ENCODE measurements at places on chromosomes 2 and 18.

GRCh38 chr2:203603456-203604389 is 68.6 kb upstream of the RAPH1 start:
- DNase-seq, result no peak

GRCh38 chr2:96693286-96694200 is 46.3 kb downstream of the LMAN2L start:
- DNase-seq, result no peak

- no peak for DNase-seq
Measured at GRCh38 chr18:53747210-53747609, 477.3 kb downstream of the MBD2 start.

DNA sequence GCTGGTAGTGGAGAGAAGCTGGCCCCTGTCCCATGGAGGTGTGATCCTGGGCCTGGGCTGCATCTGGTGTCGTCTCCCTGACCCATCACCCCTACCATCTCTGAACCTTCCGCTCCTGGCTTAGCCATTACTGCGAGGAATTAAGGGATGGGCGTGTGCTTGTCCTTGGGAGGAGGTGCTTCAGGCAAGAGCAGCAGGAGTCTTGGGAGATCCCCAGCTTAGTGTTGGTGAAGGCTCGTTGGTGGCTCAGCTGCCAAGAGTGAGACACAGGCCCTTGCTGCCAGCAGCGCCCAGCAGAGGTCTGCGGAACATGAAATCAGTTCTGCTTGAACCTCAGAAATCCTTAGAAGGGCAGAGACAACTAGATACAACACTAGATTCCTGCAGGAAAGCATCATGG is 59.9 kb upstream of the TGFA start:
- DNase-seq, result no peak

- no peak for DNase-seq
Measured at GRCh38 chr2:136407117-136407951, 289.4 kb upstream of the CXCR4 start.

GRCh38 chr18:27750014-27750413 is 426.9 kb downstream of the CDH2 start:
- peak; percentile 2 for DNase-seq

DNA sequence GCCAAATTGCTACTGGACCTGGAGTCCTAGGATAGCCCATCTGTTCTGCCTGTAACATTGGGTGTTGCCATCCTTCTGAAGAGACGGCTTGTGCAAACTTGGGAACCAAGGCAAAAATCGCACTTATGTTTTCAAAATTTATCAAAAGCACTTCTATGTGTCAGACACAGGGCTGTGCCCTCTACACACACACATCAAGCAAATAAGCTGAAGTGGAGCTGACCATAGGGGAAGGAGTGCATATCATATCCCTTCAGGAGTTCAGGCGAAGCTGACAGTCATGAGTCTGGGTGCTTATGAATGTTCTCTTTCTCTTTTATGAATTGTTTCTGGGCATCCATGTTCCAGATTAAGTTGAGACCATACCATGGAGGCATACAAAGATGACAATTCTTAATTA is 247.9 kb downstream of the CYRIA start:
- DNase-seq, result no peak

DNA sequence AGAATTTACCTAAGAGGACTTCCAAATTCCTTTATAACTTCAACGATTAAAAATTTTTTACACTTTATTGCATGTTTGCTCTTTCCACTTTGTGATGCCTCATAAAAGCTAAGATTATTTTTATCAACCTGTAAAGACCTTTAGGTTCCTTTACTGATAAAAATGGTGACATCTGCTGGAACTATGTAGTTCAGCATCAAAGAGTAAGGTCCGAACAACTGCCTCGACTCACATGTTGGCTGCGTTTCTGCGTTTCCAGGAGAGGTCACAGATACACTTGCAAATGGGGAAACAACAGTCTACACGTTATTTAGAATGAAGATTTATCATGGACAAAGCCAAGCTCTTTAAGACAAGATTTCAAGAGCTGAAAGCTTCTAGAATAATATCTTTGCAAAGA is 18.8 kb upstream of the TMX3 start:
- DNase-seq, result no peak

DNA sequence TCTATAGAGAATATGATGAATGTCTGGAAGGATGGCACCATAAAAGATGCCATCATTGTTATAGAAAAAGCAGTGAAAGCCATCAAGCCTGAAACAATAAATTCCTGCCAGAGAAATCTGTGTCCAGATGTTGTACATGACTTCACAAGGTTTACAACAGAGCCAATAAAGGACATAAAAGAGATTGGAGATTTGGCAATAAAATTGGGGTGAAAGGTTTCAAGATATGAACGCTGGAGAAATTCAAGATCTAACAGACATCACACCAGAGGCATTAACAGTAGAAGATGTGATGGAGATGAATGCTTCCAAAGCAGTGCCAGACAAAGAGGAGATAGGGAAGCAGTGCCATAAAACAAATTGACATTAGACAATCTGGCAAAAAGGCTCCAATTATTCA is 518.8 kb upstream of the ACVR2A start:
- no peak for DNase-seq

- DNase-seq, result no peak
Measured at GRCh38 chr2:145021962-145022665, 502.2 kb upstream of the ZEB2 start.

DNA sequence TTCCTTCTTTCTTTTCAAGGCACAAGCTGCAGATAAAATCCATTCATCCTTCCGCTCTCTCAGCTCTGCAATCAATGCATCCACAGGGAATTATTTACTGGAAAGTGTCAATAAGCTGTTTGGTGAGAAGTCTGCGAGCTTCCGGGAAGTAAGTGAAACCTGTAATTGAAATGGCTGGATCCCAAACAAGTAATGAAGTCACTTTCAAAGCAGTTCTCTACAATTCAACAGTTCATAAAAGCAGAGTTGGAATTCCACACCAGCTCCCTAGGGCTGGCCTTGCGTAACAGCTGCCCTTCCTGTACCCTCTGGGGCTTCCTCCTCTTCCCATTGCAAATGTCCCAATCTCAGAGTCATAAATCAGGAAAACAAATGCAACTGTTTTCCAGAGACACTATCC is 9.6 kb downstream of the SERPINB2 start:
- DNase-seq, result no peak

DNA sequence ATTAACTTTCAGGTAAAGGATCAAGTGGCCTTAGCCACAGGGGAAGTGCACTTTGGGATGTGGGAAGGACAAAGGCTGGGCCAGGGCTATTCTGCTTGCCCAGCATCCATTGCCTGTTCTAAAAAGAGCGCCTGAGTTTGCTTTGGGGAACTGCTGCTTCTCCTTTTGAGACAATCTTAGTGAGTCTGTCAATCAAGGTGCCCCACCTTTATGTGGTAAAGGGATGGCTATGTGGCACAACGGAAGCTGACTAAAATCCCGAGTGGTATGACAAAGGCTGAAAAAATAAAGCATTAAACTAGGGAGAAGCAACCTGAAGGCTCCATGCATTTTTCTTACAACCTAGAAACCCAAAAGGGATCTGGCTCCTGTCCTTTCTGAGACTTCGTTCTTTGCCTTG is 540.5 kb downstream of the SLC4A3 start:
- DNase-seq, result peak; percentile 21

GRCh38 chr2:176518823-176519222 is 249.6 kb downstream of the MTX2 start:
- no peak for DNase-seq

DNA sequence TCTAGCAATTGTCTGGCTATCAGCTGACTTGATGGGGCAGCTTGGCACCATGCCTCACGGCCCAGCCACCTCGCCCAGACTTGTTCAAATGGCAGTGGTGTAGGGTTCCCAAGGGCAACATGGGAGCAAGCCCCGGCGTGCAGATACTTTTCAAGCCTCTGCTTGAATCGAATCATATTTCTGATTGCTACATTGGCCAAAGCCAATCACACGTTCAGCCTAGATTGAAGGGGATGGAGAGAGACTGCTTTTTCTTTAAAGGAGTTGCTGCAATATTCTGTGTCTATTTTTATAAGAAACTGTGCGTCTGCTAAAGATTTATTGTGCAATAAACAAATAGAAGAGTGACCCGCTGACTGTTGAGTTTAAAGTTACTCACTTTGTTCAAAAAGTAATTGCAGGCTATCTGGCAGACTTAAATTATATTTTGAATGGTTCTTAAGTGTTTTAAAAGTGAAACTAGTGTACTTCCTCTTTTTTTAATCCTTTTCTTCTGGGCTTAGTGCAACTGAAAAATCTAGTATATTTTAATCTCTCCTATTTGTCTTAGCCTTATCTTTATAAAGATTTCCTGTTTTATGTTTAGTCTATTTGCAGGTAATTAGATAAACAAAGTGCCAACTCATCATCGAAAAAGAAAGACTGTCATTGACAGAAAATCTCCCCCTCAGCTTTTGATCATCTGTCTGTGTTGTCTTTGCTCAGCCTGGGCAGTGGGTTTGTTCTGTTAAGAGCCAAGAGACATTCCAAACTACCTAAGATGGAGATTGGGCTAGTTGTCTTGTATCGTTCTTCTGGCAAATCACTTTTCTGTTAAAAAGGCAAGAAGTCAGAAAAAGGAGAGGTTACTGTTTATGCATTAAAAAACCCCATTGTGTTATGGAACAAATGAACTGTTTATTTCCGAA is 156.1 kb downstream of the TPGS2 start:
- no peak for DNase-seq

GRCh38 chr2:108612153-108612513 is 77.9 kb downstream of the LIMS1 start:
- DNase-seq, result peak; percentile 88

- DNase-seq, result no peak
Measured at GRCh38 chr18:4357579-4357978, 97.5 kb downstream of the DLGAP1 start.

DNA sequence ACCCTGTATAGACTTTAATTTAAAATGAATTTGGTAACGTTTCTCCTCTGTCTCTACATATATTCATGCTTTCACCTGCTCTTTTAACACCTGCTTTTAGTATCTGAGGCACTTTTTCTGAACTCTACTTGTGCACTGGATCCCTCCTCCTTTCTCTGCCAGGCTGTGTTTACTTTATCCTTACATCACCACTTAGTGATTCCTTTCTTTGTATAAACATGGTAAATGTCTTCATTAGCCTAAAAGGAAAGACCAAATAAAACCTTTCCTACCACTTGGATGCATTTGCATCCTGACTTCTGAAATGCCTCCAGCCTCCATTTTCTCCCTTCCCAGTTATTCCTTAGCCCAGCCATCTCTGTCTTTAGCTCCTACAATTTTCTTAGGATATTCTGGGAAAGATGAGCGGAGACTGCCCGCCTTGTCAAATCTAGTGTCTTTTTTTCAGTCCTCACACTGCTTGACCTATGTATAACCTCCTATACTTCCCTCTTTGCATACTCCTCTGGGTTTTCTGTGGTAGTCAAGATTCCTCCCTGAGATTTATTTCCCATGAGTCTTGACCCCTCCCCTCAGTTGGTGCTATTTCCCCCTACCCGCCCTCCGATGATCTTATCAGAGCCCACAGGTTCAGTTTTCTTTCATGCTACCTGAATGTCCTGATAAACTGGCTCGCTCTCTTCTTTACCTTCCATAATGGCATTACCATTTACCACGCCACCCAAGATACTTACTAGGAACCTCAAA is 44.8 kb downstream of the REL start:
- DNase-seq, result no peak

DNA sequence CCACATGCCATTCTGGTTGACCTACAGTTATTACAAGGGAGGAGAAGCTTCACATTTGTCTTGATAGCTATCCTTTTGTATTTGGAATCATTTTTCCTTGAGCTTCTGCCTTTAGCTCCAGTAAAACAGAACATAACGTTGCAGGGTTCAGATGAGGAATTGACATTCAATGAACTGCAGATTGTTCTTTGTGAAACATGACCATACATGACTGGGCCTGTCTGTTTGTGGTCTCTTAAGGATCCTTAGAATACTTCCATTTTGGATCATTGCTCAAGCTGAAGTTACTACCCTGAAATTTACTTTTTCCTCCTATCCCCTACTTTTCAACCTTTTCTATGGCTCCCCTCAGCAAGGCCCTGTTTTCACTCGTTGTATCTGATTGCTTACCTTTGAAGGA is 1281.7 kb upstream of the CELF4 start:
- no peak for DNase-seq

GRCh38 chr18:12043811-12044210 is 49.8 kb upstream of the ANKRD62 start:
- no peak for DNase-seq

DNA sequence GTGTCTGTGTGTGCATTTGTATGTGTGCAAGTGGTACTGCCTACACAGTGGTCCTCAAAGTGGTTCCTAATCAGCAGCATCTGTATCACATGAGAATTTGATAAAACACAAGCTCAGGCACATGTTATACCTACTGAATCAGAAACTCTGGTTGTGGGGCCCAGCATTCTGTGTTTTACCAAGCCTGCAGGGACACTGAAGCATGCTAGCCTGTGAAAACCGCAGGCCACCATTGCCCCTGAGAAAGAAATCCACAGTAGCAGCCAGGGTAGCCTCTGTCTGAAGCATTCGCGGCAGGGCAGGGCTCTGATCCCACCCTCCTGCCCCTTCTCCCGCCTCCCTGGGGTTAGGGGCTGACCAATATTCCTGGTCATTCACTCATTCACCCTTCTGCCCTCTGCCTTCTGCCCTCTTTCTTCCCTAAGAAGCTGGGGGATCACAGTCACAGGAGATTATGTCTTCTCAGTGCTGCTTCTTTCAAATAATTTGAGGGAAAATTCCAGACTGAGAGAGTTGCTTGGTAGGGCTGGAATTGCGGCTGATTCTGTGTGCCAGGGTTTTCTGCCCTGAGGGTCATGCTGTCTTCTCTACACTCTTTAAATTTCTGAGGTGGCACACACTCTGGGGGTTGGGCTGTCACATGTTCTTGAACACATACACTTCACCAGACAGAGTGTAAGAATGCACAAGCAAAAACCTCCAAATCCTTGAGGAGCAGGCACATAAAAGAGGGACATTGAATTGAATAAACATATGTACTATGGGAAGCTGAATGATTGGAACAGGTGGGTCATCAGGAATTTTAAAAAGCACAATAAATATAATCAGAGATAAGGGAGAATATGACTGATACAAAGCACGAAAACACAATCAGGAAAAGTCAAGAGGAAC is 126.6 kb upstream of the SEC11C start:
- no peak for DNase-seq

GRCh38 chr2:9703085-9703678 is 72.4 kb upstream of the YWHAQ start:
- peak; percentile 92 for DNase-seq

GRCh38 chr18:9354256-9354655 is 19.7 kb downstream of the TWSG1 start:
- DNase-seq, result no peak
